Cerebellar cortex (tissue), 1 donor: ENCODE measurements at places on chromosomes 5 and 9.

GRCh38 chr9:127074561-127075548 is 47.6 kb downstream of the ANGPTL2 start:
- DNase-seq, result peak; percentile 88

DNA sequence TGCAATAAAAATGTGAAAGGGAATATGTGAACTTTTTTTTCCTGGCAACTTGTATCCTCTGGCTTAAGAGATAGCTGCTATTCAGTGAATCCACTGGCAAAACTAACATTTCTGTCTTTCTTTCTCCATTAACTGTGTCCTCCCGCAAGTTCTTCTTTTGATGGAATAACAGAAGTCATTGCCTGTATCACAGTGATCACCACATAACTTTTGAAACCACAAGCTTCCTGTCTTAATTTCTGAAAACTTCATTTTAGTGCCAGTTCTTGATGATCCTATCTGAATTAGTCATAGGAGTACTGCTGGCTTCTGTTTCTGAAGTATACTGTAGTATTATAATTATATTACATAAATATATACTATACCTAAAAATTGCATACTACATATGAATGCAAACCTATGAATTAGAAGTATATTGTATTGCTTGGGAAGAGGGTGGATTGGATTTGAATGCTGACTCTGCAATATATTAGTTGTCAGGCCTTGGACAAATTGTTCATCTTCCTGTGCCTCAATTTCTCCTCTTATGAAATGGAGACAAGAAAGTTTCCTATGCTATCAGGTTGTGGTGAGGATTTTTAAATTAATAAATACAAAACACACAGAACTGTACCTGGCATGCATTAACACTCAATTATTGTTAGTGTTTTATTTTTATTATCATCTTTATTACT is 441.6 kb downstream of the CETN3 start:
- no peak for DNase-seq

DNA sequence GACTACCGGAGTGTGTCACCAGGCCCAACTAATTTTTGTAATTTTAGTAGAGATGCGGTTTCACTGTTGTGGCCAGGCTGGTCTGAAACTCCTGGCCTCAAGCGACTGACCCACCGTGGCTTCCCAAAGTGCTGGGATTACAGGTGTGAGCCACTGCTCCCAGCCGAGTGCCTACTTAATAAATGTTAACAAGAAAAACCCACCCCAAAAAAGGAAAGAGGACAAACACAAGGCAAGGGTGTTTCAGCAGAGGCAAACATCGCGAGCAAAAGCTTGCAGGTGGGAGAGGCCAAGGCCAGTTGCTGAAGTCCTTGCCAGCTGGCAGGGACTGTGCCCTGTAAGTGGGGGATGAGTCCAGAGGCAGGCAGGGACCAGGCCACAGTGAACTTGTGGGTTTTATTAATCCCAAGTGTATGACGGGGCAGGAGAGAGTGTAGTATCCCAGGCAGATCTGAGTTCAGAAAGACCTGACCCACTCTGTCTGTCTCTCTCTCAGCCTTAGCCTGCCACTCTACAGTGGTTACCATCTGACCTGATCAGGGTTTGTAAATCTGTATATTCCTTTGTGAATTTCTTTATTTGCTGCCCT is 6.4 kb upstream of the FPGS start:
- no peak for DNase-seq

- DNase-seq, result no peak
Observed at GRCh38 chr5:55699041-55699688, 13.0 kb downstream of the SLC38A9 start.

- DNase-seq, result peak; percentile 42
Observed at GRCh38 chr9:130010151-130010988, 32.6 kb downstream of the FNBP1 start.

DNA sequence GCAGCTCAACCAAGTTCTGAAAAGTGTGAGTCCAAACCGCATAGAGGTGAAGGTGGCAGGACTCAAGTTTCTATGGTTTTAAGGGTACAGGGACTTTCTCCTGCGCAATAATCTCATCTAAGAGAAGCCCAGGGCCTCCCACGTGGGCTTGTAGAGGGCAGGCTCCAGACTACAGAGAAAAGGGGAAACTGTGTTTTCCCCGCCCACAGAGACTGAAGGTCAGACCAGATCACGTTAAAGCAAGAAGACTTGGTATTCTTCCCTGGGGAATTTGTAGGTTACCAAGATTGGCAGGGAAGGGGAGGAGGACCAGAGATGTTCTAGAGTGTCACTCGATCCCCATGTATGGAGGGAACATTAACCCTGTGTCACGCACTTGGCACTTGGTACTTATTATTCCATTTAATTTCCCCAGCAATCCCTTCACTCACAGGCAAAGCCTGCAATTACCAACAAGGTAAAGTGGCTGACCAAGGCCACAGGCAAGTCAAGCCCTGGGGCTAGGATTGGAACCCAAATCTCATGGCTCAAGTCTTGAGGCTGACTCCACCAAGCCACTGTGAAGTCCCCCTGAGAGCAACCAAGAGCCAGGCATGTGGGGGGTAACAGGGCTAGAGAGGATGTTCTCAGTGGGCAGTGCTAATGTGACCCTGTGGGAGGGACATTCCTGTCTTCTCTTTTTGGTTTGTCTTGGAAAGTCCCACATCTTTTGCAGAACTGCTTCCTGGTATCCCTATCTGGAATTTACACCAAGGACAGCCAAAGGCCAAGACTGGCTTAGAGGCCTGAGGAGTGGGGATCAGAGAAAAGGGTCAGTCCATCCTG is 18.3 kb upstream of the NEK6 start:
- DNase-seq, result no peak

DNA sequence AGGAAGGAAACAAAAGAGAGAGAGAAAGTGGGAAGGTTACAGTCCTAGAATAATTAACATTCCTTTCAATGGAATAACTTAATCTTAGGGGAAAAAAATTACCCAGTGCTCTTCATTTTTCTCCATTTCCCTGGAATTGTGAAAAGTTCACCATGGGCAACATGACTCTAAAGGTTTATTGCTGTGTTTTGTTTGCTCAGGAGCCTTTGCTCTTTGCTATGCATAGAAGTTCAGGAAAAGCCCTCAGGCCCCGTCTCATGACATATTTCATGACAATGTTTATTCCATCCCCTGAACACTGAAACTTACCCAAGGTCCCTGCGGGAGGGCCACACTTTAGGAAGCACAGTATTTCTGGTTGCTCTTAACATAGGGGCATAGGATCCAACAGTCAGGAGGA is 9.8 kb upstream of the CTSL start:
- DNase-seq, result no peak

DNA sequence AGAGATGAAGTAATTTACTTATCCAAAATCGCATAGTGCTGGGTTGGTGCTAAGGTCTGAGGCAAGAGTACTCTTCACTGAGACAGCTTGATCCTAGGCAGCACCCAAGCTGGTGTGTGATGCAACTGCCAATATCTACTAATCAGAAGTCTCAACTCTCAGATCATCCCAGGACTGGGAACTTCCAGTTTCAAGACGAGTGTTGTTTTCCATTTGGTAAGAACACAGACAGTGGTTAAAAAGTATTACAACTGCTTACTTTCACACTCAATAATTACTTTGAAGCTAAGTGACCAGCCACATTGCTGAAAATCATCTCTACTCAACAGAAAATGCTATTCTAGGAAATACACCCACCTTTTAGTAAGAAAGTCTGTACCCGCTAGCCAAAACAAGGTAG is 45.3 kb downstream of the FBXW11 start:
- no peak for DNase-seq

DNA sequence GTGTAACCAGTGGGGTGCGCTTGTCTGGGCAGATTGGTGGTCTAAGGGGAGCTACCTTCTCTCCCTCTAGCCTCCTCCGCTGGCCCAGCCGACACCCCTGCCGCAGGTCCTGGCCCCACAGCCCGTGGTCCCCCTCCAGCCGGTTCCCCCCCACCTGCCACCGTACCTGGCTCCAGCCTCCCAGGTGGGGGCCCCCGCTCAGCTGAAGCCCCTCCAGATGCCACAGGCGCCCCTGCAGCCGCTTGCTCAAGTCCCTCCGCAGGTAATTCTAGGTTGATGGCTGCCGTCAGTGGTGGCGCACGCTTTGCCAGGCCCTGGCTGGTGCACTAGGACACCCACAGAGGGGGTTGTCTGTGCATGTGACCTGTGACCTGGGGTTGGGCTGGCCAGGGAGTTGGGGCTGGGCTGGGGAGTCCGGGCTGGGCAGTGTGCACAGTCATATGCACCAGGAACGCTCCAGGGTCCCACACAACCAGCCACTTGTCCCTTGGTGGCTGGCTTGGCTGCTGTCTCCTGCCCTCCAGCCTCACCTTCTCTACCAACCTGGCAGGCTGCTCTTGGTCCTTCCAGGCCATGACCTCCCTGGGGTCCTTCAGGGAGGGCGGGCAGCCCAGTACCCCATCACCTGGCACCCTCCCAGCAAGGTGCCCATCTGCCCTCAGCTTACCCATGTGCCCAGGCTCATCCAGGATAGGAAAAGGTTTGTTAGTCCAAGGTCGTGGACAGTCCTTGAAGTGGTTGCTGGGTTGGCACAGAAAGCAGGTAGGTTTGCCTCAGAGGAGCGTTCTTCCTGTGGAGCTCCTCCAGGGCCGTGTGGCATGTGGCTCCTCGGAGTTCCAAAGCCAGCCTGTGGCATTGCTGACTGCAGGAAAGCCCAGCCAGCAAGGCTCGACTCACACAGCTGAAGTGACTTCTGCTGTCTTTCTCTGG is 73.2 kb downstream of the WNK2 start:
- DNase-seq, result no peak

DNA sequence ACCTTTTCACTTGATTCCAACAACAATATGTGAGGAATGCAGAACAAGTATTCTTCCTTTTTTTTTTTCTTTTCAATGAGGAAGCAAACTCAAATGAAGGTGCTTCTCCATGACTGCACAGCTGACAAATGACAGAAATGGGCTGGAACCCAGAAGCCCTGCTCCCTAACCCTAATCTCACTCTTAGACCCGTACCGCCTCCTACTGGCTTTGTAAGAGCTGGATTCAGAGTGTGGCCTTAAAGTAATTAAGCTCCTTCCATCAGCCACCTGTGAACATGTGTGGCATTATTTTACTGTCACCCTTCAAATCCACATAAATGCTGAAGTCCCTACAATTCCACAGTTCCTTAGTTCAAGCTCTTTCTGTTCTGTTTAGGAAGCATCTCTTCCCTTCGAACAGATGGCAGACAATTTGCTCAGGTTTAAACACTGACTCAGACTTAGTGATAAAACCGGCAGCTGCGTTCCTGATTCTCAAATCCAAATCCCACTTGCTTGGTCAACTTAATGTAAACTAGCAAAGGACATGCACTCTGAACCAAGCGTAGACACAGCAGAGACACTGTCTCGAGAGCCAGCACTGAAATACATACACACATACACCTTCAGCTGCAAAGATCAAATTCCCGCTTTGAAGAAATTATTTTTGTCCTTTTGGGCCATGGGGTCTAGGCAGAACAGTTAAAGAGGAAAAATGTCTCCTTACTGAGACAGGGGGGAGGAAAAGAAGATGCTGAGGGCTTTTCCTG is 316.7 kb upstream of the TLE4 start:
- peak; percentile 69 for DNase-seq

GRCh38 chr9:89721176-89721700 is 116.4 kb downstream of the GADD45G start:
- DNase-seq, result no peak

DNA sequence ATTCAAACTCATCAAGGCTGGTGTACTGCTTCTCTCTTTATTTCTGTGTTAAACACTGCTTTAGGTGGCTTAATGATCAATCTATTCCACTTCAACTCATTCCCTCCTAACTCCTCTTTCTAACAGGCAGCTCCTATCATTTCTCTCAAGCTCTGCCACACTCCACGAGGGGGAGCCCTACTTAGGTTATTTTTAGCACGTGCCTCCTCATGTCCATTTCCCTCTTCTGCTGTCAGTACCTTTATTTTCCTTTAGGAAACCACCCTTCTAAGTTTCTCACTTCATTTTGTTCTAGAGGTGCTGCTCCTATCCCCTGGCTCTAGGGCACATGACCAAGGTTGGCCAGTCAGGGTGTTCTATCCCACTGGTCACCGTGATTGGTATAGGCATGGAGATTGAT is 6.7 kb upstream of the BRINP1 start:
- peak; percentile 28 for DNase-seq

DNA sequence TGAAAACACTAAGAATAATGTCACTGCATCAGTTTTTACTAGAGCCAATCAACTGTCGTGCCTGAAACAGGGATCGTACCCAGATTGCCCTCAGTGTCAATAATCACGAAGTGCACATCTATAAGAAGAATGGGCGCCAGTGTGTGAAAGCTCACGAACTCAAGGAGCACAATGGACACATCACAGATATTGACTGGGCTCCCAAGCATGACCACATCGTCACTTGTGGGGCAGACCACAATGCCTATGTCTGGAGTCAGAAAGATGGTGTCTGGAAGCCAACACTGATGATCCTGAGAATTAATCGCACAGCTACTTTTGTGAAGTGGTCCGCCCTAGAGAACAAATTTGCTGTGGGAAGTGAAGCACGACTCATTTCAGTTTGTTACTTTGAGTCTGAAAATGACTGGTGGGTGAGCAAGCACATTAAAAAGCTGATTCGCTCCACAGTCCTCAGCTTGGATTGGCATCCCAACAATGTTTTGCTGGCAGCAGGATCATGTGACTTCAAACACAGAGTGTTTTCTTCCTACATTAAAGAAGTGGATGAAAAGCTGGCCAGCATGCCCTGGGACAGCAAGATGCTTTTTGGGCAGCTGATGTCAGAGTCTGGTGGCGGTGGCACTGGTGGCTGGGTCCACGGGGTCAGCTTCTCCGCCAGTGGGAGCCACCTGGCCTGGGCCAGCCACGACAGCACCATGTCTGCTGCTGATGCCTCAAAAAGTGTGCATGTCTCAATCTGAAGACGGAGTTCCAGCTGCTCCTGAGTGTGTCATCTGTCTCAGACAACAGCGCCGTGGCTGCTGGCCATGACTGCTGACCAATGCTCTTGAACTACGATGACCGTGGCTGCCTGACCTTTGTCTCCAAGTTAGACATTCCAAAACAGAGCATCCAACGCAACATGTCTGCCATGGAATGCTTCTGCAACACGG is 32.2 kb downstream of the NSA2 start:
- no peak for DNase-seq
